ENCODE measurements at places on chromosomes 4 and X. TPM values are rescaled to one million over a fixed set of nuclear protein-coding genes. Genes with fewer than 3 reads are reported as not detected.

- no peak for DNase-seq
Measured at GRCh38 chr4:30103455-30103854, 616.7 kb upstream of the PCDH7 start.

GRCh38 chr4:173909294-173909693, 374.2 kb downstream of the FBXO8 start:
- DNase-seq: no peak

DNA sequence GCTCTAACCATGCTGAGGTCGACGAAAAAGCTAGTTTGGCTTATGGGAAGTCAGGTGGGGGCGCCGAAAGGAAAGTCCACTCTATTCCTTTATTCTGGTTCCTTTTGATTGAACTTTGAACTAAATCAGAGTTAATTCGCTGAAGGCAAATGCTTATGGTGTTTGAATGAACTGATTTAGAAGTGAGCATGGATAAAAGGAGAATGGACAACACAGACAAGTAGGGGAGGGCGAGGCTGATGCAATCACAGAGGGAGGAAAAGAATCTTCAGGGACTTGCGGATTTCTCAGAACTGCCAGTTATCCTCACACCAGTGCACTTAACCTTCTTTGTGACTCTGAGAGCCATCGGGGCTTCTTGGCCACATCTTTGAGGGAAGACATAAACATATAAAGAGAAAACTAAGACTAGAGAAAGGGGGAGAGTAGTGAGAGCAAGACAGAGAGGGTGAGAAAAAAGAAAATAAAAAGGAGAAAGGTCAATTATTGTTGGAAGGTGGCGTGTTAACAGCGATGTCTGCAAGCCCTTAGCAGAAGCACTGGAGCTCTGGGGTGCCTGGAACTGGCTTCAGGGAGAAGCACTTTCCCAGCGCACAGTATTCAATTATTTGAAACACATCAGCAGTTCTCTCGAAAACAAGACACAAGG, 79.6 kb upstream of the PLAC1 start:
- DNase-seq: no peak

DNA sequence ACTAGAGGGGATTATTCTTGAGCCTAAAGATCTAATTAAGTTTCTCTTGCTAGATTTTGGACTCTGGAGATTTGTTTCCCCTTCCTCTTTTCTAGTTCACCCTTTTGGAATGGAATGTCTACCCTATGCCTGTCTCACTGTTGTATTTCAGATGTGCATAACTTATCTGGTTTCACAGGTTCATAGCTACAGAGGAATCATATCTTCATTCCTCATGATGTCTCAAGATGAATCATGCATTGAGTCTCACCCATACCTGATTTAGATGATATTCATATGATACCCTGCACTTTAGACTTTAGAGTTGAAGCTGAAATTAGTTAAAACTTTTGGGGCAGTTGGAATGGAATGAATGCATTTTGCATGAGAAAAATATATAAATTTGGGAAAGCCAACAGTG, 246.7 kb downstream of the HS3ST1 start:
- DNase-seq: no peak

- no peak for DNase-seq
Measured at GRCh38 chr4:109275066-109275745, 27.3 kb downstream of the COL25A1 start.

DNA sequence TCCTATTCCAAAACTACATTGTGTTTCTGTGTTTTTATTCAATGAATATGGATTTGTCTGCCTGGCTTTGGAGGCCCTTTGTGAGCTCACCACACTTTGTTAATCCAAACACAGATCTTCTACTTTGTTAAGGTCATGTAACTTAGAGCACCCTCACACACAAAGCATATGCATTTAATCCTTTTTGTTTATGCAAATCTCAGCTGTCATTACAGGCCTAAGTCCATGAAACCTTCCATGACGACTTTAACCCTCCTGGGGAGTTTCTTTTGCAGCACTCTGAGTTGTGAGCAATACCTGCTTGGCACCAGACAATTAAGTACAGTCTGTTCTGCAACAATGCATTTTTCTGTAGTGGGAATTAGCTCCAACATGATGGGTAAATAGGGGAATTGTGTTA, 14.9 kb downstream of the CCSER1 start:
- DNase-seq: no peak

GRCh38 chr4:168691631-168692369, 194.9 kb downstream of the PALLD start:
- DNase-seq: no peak

DNA sequence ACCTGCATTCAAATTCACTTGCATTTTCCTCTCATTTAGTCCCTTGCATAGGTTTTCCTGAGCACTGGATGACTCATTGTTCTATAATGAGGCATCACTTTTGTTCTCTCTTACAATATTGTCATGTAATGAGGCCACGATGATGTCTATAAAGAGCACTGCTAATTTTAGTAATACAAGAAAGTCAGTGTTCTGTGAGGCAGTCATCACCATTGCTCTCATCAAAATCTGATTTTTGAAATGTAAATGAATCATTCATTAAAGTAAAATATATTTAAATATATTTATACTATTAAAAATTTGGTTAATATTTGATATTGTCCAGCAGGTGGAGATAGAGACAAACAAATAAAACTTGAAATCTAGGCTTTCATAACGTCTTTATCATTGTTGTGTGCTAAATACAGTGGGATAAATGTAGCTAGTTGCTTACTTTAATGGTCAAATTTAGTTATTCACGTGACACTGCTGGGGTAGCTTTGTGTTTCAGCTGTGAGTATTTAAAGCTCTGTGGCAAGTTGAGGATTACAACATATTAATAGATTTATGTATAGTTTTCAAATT, 15.4 kb downstream of the HMGB2 start:
- DNase-seq: no peak

DNA sequence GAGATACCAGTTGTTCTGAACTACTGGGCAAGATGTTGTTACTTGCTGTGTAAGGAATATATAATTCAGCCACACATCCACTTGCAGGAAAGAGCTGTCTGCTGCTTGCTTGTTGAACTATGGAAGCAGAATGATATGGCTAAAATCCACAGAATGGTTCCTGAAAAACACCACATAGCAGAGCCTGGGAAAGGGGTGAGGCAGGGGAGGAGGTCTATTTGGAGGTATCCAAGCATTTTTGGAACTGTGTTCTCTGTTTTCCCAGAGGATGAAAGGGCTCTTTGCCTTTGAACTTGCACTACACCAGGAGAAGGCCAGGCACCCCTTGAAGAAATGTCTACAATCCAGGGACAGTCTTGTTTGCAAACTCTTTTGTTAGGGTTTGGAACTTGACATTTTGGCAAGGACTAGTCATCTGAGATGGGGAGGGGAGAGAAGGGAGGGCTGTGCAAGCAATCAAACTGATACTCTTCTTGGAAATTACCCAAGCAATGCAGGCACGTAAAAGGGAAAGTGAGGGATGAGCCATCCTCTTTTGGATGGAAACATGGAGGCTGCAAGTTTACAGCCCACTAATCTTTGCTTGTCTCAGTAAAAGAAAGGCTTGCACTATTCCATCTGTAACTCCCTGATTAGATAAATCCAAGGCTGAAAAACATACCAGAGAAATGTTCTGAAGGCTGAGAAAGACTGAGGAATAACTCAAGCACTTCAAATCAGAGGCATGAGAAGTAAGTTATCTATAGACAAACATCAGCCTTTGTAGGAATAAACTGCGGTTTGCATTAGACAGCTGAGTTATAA, 141.0 kb downstream of the TSPAN5 start:
- DNase-seq: no peak

GRCh38 chr4:75708218-75708691, 16.1 kb upstream of the USO1 start:
- no peak for DNase-seq

GRCh38 chrX:24081661-24082154, 27.0 kb downstream of the EIF2S3 start:
- peak; percentile 56 for DNase-seq

DNA sequence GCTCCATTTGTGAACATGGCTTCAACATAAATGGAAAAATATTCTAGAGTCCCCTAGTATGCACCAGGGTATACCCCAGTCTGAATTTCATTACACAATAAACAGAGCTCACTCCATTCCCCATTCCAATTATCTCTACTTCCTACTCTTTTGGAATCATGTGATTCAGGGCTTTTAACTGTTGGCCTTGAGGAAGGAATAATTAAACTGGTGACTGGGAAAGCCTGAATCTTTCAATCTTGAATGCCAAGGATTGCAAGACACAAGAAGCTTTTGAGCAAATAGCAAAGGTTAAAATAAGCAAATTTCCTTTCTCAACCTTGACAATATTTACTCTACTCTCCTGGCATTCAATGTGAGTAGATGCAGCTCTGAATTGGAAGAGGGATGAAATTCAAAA, 77.5 kb upstream of the INPP4B start:
- DNase-seq: no peak

DNA sequence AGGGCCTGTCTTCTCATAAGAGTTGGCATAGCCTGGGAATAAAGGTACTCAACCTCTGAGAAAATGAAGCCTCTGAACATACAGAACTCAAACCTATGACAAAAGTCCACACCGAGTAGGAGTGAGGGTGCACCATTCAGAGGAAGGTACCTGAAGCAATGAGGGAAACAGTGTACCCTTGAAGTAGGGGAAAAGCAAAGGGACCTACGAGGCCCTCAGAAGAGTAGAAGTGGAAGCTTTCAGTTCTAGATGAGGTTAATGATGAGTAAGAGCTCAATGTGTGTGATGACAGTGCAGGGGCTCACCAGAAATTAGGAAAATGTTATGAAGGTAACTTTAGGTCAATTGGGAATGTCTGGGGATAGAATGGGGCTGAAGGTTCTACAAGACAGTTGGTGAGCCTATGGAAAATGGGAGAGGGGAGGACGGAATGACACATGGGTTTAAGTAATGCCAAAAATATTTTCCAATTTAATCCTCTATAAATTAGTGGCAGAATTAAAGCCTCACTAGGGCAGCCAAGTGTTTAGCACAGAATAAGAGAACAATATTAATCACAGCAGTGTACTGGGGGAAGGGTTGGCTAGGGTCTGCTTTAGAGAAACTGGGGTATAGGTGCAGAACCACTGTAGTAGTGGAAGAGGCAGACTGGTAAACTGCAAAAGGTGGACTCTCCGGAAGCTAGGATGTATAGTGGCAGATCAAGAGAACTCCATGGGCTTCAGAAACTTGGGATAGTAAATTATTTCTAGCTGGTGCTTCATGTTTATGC, 39.8 kb downstream of the RAB33A start:
- no peak for DNase-seq

GRCh38 chr4:2832309-2832980, 11.2 kb upstream of the ADD1 start:
- DNase-seq: no peak

DNA sequence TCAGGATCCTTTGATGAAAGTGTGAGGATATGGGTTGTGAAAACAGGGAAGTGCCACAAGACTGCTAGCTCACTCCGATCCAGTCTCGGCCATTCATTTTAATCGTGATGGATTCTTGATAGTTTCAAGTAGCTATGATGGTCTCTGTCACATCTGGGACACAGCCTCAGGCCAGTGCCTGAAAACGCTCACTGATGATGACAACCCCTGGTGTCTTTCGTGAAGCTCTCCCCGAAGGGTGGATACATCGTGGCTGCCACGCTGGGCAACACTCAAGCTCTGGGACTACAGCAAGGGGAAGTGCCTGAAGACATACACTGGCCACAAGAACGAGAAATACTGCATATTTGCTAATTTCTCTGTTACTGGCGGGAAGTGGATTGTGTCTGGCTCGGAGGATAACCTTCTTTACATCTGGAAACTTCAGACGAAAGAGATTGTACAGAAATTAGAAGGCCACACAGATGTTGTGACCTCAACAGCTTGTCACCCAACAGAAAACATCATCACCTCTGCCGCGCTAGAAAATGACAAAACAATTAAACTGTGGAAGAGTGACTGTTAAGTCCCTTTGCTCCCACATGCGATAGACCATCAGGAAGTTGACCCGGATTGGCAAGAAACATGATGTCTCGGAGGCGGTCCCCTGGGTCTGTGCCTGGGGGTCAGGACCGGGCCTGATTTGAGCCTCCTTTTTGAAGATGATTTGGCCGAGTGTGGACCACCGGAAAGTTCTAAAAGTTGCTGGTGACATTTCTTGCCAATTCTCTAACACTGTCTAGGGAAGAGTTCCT, 22.2 kb downstream of the LIAS start:
- no peak for DNase-seq

DNA sequence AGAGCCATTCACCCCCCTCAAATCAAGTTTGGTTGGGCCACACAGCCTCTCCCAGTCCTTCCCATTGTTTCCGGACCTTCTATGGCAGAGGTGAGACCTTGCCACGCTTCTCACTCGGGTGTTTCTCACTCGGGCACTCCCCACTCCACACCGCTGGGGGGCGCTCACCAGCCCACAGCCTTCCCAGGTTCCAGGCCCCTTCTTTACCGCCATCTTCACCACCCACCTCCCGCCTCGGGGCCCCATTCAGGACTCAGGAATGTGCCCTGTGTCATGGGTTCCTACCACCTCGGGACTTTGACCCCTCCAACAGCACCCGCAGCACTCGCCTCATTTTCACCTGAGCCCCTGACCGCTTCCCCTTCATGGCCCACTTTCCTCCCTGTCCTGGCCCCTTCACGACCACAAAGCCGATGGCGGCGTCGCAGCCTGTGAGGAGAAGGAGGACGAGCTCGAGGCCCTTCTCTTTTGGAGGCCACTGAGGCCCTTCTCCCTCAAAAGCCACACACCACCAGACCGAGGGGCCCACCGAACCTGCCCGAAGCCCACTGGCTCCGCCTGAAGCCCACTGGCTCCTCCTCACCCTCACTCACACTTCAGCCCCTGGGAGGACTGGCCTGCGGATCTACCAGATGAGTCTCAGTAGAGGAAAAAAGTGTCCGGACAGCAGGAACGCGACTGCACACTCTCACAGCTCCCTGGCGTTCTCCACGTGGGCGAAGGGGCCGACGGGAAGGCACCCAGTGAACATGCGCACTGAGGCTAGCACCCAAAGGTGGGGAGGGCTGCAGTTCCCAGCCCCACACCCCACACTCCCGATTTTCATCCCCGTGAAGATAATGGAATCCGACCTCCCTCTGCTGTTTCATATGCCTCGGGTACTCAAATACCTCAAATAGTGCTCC, at the start of gene PAGE1:
Gene PAGE1, minus strand, starts transcription at position 709 of the 905 bp plus-strand sequence. CDS start 1,214 bp downstream, outside the sequence.
- DNase-seq: no peak

- DNase-seq: no peak
Measured at GRCh38 chr4:100519205-100519604, 1.4 kb upstream of the EMCN start.

- no peak for DNase-seq
Measured at GRCh38 chr4:160631044-160631443, 1528.2 kb downstream of the RAPGEF2 start.

- no peak for DNase-seq
Measured at GRCh38 chr4:118765399-118765798, 70.5 kb downstream of the SEC24D start.

The PJA1 gene
- 22.4 TPM for total RNA-seq

The SULT1B1 gene
- total RNA-seq: 2.8 TPM

The DRP2 gene
- total RNA-seq: 0.91 TPM

The CXCL11 gene
- not detected for total RNA-seq

The TLR10 gene
- total RNA-seq: 0.26 TPM

The NEUROG2 gene
- not detected for total RNA-seq
